ENCODE measurements at places on chromosomes 3 and 15.

GRCh38 chr3:149417727-149418126 lies 40.3 kb upstream of the TM4SF1 start:
- DNase-seq: no peak

DNA sequence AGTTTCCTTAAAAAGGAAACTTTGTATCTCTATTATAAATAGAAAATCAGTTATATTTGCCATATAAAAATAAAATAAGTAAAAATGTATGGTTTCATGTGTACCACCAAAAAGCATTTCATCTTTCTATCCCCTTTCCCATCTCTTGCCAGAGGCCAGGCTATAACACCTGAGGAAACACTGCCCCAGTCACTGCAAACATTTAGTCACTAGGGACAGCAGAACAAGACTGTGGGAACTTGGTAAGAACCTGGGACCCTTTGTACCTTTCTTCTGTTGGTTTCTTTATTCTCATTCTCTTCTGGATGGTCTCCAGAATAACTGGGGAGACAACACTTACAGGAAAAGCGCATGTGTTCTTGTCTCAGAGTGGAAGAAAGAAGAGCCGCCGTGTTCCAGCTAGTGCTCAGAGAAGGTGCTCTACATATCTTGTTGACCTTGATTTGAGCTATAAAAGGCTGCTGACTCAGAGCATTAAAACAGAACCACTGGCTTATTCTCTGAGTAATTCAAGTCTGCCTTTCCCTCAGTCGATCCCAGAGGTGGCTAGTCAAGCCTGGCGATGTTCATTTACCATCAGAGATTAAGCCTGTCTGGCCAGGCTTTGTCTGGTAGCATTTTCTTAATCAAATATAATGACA lies 361.6 kb downstream of the RBMS3 start:
- no peak for DNase-seq

GRCh38 chr15:36658312-36658711 lies 78.9 kb downstream of the CDIN1 start:
- no peak for DNase-seq

- no peak for DNase-seq
Observed at GRCh38 chr3:48068886-48069285, 52.7 kb upstream of the MAP4 start.

DNA sequence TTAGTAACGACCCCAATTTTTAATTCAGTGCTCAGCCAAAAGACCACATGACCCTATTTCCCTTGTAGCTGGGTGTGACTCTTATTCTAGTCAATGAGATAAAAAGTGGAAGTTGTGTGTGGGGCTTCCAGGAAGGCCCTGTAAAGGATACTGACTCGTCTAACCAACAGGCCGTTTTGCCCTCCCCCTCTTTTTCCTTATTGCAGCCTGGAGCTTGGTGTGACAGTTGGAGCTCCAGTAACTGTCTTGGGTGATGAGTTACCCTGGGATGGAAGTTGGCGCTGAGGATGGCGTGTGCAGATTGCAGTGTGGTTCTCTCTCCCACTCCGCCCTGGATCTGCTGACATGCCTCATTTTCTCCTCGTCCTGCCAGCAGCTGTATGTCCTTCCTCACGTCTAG lies 209.3 kb upstream of the PROK2 start:
- DNase-seq: no peak

DNA sequence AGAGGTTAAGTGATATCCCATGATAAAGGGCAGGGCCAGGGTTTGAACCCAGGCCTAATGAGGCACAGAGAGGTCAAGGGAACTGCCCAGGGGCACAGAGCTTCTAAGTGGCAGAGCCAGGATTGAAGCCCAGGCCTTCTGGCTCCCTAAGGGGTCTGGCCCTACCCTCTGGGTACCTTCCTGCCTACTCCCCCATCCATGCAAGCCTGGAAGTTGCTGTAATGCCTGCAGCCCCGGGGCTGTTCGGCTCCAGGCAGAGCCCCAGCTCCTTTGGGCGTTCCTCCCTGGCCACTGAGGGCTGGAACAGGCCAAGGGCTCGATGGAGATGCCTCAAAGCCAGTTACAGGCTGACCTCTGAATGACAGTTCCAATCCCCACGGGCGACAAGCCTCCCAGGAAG lies 4.5 kb downstream of the GRIP2 start:
- no peak for DNase-seq

GRCh38 chr3:49937090-49937489 lies 2.9 kb upstream of the RBM6 start:
- no peak for DNase-seq

- no peak for DNase-seq
Observed at GRCh38 chr3:8776406-8776805, 7.0 kb upstream of the OXTR start.

- DNase-seq: no peak
Observed at GRCh38 chr15:38300395-38300794, 47.8 kb downstream of the SPRED1 start.

GRCh38 chr3:187763850-187764648 lies 18.8 kb upstream of the BCL6 start:
- DNase-seq: no peak

DNA sequence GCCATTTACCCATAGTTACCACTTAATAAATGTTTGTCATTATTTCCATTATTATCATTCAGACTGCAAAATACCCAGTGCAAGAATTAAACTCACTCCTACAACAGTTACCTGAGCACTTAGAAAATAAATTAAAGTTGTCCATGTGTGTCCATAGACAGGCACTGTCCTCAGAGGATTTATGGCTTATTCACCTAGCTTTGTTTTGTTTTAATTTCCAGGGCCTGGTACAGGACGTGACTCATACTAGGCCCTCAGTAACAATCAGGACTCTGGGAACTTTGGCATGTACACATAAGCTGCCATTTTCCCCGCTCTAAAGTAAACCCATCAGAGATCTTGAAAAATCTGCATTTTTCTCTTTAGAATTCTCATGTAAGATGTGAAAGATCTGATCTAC lies 458.5 kb upstream of the ARRDC4 start:
- no peak for DNase-seq

GRCh38 chr15:32716915-32717425 lies 834 bp upstream of the GREM1 start:
- no peak for DNase-seq

- no peak for DNase-seq
Observed at GRCh38 chr3:130626049-130626448, 109.1 kb downstream of the COL6A6 start.

DNA sequence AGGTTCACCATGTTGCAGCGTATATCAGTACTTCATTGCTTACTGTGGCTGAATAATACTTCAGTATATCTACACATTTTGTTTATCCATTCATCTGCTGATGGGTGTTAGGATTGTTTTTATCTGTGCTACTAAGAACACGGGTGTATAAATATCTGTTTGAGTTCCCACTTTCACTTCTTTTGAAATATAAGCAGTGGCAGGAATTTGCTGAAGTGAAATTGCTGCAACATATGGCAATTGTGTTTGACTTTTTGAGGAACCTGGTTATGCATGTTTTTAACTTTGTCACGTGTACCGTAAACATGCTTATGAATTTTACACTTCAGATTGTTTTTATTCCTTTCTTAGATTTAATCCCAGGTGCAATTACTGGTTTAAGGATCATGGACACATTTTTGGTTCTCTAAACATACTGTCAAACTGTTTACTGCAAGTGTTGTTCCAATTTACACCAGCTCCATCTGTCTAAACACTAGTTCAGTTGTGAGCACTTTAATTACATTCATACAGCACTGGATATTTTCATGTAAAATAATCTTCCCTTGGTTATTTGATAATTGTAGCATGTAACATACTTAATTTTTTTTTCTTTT lies 23.1 kb downstream of the TRAK1 start:
- DNase-seq: no peak

GRCh38 chr15:22891426-22892210 lies 53.2 kb downstream of the NIPA2 start:
- no peak for DNase-seq

DNA sequence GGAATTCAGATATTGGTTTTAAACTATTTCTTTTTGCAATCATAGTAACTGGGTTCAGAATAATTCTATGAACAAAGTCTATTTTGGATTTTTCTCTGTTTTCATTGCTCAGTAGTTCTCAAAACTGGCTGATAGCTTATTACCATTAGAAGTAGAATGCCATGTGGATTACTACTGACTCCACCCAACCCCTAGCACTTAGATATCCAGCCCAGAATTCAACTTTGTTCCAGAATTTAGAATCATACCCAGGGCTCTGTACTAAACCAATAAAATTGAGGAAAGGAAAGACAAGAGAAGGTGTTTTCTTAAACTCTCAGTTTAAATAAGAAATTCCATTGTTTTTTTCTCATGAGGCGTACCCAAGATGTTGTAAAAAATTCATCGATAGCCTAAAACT lies 39.0 kb upstream of the ABHD10 start:
- DNase-seq: no peak

DNA sequence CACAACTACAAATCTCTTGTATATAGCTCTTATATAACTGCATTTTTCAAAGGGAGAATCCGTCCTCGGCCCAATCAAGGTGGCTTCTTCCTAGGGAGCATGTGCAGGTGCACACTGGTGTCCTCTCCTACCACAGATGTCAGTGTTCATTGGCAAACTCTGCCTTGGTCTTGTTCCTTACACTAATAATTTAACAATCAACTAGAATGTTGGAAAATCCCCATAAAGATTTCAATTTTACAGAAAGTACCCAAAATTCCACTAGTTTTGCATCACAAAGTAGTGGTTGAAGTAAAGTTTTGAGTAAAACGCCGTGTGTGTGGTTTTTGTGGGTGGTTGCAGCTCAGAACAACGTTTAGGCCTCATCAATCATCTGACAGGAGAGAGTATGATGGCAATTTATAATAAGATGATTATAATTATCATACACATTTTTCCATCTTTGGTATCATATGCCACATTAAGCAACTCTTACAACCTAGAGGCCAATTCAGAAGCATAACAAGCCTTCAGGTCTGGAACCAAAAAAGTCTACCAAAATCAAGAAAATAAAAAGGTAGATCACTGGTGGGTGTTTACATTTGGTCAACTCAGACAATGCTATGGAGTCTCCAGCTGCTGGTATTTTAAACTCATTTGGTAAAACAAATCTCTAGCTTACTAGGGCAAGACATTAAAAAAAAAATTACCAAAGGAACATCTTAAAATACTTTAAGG lies 128.9 kb upstream of the BHLHE40 start:
- DNase-seq: no peak
